ENCODE measurements at places on chromosomes 6 and 20.

- no peak for DNase-seq
Observed at GRCh38 chr6:105609375-105609991, 206.6 kb upstream of the PREP start.

DNA sequence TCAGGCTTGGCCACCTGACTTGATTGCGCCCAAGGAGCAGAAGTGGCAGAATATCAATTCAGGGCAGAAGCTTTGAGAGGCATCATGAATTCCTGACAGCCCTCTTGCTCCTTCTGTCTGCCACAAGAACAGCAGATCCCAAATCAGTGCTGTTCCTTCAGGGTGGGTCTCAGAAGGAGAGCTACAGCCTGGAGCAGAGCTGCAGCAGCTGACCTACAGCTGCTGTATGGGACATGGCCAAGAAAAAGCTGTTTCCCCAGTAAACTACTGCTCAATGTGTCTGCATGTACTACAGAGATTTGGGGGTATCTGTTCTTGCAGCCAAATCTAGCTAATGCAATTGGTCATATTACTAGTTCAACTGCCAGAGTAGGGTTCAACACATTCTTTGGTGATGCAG is 69.0 kb downstream of the SLC22A3 start:
- no peak for DNase-seq

- DNase-seq: no peak
Observed at GRCh38 chr20:32440069-32440757, 82.1 kb downstream of the ASXL1 start.

GRCh38 chr20:47238780-47239718 is 117.5 kb downstream of the ZMYND8 start:
- no peak for DNase-seq

- no peak for DNase-seq
Observed at GRCh38 chr6:108361312-108361932, 66.6 kb downstream of the AFG1L start.

- DNase-seq: no peak
Observed at GRCh38 chr6:40397287-40398033, 189.7 kb downstream of the LRFN2 start.

- no peak for DNase-seq
Observed at GRCh38 chr6:53320964-53321363, 27.8 kb downstream of the ELOVL5 start.

DNA sequence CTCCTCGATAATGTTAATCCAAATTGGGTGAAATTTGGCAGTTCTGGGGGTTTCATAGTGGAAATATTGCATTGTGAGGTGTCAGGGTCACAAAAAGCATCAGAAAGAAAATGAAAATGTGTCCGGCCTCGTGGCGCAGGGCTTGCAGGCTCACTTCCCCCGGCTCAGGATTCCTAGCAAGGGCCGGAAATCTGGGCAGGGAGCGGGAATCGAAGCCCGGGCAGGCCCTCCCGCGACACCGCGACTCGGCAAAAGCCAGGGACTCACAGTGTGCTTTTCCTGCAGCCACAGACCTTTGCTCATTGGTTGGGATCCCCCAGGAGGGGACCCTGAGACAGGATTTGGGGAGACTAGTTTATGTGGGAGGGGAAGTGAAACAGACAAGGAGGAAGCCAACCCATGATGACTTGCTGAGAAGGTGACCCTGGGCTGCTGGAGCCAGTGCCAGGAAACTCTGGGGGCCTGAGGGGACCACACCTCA is 847 bp upstream of the CD93 start:
- no peak for DNase-seq
